ENCODE measurements at places on chromosomes 6 and 20.

- DNase-seq = no peak
These were observed 35.1 kb downstream of the SRC start for GRCh38 chr20:37380864-37381579.

DNA sequence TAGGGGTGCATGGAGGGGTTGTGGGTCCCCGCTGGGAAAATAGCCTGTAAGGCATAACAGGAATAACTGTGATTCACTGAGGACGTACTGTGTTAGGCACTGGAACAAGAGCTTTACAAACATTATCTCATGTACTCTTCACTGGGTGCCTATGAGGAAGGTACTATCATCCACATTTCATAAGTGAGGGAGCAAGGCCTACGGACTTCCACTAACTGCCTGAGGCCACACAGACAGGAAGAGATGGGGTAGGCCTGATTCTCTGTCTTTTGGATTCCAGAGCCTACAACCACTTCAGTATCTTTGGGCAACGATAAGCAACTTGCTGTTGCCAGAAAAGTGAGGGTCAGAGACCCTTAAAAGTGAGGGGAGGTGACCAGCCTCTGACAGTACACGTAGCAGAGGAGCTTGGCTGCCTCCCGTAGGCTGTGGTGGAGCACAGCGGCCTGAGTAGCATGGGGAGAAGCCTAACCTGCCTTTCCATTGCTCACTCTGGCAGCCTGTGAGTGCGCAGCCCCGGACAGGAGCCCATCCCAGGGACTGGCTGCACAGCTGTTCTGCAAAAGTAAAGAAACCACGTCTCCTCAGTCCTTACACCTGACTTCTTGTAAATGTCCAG, 30.4 kb downstream of the PSMB1 start:
- DNase-seq = no peak

GRCh38 chr6:5869676-5870075, 137.0 kb downstream of the NRN1 start:
- no peak for DNase-seq

DNA sequence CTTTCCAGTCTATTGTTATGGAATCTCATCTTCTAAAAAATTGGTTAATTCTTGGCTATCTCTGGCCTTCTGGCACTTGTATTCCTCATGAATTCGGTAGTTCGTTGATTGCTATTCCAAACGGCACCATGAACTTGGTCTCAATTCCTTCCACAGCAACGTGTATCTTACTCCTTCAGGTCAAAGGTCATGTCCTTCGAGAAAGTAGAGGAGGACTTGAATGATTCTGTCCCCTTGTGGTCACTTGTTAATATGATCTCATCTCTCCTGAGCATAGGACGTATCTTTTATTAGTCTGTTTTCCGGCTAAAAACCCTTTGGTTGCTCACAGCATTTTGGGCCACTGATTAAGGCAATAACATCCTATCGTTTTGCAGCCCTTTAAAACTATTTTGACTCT, 9.4 kb downstream of the TLDC2 start:
- peak; percentile 57 for DNase-seq

- DNase-seq = no peak
These were observed 296.8 kb downstream of the TENT5A start for GRCh38 chr6:81455641-81456040.

DNA sequence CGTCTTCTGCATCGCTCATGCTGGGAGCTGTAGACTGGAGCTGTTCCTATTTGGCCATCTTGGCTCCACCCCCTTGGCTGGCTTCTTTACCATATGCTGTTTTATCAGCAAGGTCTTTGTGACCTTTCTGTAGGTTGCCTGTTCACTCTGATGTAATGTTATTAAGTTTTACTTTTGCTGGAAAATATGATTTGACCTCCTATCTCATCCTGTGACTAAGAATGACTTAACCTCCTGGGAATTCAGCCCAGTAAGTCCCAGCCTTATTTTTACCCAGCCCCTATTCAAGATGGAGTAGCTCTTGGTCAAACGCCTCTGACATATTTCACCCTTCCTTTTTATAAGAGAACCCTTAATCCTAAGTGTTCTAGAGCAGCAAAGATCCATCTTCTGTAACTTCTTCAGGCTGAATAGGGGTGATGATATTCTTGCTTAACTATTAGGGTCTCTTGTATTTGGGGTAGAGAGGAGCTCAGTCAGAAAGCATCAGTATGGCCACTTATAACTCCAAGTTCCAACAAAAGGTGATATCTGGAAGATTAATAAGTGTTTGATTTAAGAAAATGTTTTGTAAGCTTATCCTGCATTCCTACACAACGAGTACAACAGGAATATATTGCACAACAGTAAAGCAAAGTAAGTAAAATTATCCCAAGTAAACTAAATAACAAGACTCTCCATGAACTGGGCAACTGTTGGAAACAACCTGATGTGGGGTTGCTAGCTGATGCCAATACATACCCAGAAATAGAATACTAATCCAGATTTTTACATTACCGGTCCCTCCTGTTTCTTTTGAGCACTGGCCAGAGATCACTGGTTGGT, 23.1 kb upstream of the HMGN3 start:
- DNase-seq = peak; percentile 17

DNA sequence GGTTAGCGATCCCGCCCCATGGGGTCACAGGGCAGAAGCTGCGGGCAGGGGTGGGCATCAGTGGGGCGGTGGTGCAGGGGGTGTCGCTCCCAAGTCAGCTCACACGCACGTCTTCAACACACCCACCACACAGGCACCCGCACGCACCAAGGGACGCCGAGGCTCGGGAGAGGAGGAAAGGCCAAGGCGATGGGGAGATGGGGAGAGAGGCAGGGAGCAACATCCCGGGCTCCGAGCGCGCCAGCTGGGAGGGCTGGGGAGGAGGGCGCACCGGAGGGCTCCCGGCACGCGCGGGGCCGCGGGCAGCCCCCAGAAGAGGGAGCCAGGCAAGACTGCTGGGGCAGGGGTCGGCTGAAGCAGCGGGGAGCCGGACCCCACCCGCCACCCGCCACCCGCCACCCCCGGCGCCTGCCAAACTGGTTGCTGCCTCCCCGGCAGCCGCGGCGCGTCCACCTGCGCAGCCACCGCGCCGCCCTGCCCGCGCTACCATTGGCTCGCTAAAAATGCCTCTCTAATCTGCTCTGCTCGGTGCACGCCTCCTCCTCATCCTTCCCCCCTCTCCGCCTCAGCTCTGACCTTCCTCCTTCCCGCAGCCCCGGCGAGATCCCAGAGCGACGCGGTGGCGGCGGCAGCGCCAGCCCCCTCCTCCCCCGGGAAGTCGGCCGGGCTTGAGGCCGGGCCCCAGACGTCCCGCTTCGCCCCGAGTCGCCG, at the start of gene PACSIN1:
Gene PACSIN1, plus strand, starts transcription at position 546 of the 711 bp plus-strand sequence. CDS start 60,230 bp downstream, outside the sequence.
- no peak for DNase-seq

DNA sequence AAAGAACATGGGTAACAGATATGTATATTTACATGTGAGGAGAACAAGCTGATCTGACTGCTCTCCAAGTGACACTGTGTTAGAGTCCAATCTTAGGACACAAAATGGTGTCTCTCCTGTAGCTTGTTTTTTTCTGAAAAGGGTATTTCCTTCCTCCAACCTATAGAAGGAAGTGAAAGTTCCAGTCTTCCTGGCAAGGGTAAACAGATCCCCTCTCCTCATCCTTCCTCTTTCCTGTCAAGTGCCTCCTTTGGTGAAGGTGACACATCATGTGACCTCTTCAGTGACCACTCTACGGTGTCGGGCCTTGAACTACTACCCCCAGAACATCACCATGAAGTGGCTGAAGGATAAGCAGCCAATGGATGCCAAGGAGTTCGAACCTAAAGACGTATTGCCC, 5.2 kb downstream of the HFE start:
- no peak for DNase-seq

DNA sequence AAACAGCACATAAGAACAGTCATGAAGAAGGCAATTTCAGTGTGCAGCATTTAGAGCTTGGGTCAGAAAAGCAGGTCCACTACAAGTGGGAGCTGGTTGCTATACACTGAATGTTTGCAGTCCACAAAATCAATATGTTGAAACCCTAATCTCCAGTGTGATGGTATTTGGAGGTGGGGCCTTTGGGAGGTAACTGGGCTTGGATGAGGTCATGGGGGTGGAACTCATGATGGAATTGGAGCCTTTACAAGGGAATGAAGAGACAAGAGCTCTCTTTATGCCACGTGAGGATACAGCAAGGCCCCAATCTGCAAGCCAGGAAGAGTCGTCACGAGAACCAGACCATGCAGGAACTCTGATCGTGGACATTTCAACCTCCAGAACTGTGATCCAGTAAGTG, 216.7 kb upstream of the SLC35B3 start:
- DNase-seq = no peak

GRCh38 chr20:19211661-19212468, 577 bp upstream of the SLC24A3 start:
- DNase-seq = no peak

DNA sequence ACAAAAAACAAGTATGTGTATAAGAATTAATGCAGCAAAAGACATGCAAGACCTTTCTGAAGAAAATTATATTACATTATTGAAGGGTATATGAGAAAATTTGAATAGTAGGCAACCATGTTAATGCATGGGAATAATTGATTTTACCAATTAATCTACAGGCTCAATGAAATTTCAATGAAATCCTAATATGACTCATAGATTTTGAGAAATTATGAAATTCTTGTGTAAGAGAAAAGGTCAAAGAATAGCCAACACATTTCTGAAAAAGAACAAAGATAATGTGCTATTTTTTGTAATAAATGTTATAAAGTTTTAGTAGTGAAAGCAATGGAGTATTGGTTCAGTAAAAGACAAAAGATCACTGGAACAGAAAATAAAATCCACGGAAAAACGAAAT, 18.4 kb downstream of the TSBP1 start:
- DNase-seq = no peak

DNA sequence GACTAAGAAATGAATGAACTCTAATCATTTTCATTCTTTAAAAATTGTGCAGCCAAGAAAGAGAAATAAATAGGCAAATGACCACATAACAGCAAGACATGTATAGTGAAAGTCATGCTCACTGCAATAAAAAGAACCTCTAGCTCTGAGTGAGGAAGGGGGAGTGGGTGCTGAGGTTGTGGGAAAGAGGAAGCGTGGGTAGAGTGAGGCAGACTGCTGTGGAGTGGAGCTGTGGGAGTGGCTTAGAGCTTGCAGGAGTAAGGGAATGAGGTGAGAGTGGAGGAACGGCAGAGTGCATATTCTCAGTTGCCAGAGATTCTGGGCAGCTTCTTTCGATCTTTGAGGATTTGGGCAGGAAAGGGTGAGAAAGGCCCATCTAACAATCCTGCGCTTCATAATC, 10.4 kb downstream of the DEFB129 start:
- DNase-seq = no peak

DNA sequence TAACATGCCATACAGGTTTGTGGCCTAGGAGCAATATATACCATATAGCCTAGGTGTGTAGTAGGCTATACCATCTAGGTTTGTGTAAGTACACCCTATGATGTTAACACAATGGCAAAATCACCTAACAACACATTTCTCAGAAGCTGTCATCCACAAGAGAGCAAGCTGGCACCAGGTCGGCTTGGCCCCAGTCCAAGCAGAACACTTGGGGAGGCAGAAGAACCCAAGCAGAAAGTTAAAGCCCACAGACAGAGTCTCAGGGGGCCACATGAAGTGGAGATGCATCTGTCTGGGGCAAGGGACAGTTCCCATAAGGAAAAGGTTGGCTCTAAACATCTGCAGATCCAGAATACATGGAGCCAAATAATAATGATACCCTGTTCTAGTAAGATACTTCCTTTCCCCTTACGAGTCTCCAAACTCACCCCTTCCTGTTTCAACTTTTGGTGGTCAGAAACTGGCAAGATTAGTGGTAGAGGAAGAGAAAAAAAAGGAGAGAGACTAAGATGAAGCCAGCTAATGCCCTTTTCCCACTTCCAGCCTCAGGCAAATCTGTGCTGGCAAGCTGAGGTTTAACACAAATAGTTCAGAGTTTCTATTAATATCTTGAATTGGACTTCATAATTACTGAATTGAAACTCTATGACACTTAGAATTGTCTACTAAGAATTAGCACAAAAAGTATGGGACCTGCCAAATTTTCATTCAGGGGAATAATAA, 29.5 kb downstream of the TCF21 start:
- DNase-seq = no peak

- DNase-seq = no peak
These were observed 62.5 kb downstream of the CNKSR3 start for GRCh38 chr6:154447954-154448353.

- no peak for DNase-seq
These were observed 18.8 kb downstream of the RFPL4B start for GRCh38 chr6:112365952-112366351.

- DNase-seq = peak; percentile 51
These were observed 523 bp downstream of the TMEM30A start for GRCh38 chr6:75283907-75284631.

- DNase-seq = no peak
These were observed 57.0 kb downstream of the TNFAIP3 start for GRCh38 chr6:137923866-137924653.

DNA sequence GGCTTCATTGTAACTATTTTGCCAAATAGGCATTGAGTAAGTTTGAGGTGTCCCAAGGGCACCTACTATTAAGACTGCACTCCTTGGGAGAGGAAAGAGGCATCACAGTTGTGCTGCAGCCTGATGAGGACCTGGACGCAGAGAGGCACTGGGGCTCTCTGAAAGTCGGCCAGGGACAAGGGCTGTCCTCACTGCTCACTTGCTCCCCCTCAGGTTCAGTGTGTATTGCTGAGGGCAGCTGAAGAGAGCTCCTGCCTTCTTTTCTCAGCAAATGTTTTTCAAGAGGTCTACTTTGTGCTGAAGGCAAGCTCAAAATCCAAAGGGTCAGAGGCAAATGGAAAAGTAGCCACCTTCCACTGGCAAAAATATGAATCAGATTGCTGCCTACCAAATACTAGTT, 331.8 kb downstream of the RIMS1 start:
- no peak for DNase-seq

- DNase-seq = no peak
These were observed 211.5 kb downstream of the SOX4 start for GRCh38 chr6:21804941-21805610.

- DNase-seq = no peak
These were observed 230.0 kb upstream of the BTBD3 start for GRCh38 chr20:11687546-11688292.
